NCI-H524 treated with DMSO at 0.1 percent for 48 hours (cell line): ENCODE measurements at places on chromosomes 4 and X.

- DNase-seq: no peak
These were observed 60.4 kb downstream of the STX18 start for GRCh38 chr4:4481399-4481994.

- DNase-seq: no peak
These were observed 150.6 kb downstream of the CDS1 start for GRCh38 chr4:84733343-84734033.

GRCh38 chr4:16077786-16078185, 6.0 kb downstream of the PROM1 start:
- DNase-seq: no peak

- no peak for DNase-seq
These were observed 7.4 kb downstream of the BMPR1B start for GRCh38 chr4:94765174-94765573.

DNA sequence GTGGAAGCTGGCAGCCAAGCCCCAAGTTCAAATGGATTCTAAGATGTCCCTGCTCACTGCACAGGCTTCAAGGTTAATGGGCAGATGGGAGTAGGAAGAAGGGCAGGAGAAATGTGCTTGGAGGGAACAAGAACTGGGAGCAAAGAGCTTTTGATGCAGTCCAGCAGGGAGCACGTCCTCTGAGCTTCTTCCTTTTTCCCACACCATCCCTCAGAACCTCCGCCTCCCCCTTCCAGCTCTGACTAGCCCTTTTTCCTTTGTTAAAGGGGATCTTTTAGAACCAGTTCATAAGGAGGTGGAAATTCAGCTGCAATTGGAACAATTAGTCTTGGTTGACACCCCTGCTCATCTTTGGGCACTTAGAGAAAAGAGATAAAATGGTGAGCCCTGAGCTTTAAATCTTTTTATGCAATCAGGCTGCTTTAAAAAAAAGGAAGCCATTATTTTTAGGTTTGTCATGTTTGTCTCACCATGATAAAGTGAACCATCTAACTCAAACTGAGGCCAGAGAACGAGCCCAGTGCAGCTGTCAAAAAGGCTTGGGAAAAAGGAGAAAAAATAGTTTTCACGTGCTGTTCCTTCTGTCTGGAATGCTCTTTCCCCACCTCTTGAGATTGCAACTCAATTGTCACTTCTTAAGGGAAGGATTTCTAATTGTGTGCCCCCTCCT, 135.8 kb upstream of the IL1RAPL2 start:
- DNase-seq: no peak

DNA sequence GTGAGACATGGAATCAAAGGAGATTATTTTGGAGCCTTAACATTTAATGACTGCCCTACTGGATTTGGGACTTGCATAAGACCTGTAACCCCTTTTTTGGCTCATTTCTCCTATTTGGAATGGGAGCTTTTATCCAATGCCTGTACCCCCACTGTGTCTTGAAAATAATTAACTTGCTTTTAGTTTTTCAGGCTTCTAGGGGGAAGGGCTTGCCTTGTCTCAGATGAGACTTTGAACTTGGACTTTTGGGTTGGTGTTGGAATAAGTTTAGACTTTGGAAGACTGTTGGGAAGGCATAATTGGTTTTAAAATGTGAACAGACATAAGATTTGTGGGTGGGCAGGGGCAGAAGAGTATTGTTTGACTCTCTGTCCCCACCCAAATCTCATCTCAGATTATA, 189.1 kb upstream of the POU3F4 start:
- no peak for DNase-seq

- no peak for DNase-seq
These were observed 1187.6 kb downstream of the RPA4 start for GRCh38 chrX:98071331-98071730.

DNA sequence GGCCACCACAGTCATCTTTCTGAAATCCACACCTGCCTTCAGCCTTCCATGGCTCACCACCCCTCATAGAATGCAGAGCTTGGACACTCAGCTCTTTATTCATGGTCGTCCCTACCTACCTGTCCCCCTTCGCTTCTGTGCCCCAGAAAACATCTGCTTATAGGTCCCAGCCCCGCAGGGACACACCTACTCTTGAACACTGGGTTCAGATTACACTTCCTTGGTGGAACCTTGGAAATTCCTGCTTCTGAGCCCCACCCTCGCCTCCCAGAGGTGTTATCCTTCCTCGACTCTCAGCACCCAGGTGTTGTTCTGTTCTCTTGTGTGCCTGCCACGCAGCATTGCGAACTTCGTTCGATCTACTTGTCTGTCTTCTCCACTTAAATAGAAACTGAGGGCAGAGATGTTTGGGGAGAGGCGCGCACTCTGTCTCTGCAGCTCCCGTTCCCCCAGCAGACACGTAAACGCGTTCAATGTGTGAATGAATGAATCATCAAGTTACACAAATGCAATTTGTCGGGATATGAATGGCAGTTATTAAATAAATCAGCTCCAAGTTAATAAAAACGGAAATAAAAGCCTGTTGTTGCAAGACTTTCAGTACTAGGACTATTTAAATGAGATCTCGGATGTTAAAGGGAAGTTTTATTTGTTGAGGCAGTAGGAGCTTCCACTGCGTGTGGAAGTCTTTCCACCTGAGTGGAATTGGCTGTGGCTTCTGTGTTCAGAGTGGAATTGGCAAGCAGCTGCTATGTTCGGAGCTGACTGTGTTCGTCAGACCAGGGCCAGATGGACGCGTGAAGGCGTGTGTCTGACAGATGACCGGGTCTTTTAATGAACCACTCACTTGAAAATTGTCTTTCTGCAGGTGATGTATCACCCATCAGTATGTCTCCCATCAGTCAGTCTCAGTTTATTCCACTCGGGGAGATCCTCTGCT, 95.6 kb downstream of the STOX2 start:
- no peak for DNase-seq

DNA sequence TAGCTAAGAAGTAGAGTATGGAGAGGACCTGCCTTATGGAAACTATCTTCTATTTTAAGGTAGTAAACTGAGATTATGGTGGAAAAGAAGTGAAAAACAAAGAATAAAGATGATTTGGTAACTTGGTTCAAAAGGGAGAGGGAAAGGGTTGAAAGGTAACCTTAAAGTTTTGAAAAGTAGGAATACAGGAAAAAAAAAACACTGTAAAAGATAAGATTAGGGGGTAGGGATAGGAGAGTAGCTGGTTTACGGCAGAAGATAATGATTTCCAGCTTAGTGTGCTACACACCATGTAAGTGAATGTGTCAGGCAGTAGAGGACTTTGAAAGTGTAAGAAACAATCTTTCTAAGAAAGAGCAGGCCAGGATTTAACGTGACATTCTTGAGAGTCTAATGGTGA, 35.3 kb downstream of the FAM13A start:
- no peak for DNase-seq

DNA sequence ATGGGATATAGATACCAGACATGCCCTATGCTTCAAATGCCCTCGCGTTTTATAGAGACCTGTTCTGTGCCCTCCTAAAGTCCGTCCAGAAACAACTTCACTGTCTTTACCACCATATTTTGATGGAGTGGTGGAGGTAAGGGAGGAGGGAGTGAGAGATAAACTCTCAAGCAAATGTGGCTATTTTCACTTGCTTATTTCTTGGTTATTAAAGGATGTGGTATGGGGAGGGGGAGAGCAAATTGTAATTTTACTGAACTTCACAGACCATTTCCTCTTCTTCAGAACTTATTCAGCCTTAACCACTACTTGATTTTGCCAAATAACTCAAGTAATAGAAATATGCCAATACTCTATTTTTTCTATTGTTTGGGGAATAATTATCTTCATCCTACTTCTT, 31.5 kb downstream of the GPR174 start:
- no peak for DNase-seq

DNA sequence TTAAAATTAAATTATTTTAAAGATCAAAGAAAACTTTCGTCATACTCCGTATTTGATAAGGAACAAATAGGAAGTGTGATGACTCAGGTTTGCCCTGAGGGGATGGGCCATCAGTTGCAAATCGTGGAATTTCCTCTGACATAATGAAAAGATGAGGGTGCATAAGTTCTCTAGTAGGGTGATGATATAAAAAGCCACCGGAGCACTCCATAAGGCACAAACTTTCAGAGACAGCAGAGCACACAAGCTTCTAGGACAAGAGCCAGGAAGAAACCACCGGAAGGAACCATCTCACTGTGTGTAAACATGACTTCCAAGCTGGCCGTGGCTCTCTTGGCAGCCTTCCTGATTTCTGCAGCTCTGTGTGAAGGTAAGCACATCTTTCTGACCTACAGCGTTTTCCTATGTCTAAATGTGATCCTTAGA, at the start of gene CXCL8:
Gene CXCL8, plus strand, starts transcription at position 217 of the 426 bp plus-strand sequence. Its CDS starts 90 bp downstream, at position 307.
- no peak for DNase-seq

DNA sequence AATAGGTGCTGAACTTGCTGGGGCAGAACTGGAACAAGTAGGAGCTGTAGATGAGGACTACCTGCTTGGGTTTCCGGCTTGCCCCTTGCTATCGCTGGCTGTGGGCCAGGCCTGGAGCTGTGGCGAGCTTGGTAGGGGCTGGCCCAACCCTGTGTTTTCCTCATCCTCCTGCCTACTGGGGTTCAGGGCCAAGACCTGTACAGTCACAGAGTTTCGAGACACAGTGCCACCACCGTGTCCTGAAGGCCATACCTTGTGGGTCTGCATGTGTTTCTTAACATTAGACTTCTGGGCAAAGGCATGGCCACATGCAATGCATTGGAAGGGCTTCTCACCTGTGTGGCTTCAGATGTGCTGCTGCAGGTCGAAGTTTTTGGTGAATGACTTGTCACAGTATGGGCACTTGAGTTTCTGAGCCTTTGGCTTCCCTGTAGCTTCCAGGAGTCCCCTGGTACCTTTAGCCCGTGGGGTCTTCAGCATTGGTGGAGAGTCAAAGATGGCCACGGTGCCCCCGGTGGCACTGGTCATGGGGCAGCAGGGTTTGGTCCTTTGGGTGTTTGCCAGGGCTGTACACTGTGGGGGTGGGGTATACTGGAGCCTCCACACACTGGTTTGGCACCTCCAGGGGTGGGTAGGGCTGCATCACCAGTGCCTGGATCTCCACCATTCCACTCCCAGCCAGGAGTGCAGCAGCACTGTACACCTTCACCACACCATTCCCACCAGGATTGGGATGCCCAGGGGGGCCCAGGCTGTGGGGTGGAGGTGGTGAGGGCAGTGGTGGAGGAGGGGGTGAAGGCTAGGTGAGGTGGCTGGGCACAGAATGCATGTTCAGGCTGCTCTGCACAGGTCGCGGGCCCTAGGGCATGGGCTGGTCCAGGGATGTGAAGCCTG, 52.1 kb downstream of the CFAP299 start:
- no peak for DNase-seq

GRCh38 chr4:10296730-10297129, 160.5 kb downstream of the ZNF518B start:
- DNase-seq: peak; percentile 79

GRCh38 chr4:6308899-6309643, 39.4 kb downstream of the WFS1 start:
- peak; percentile 61 for DNase-seq

GRCh38 chr4:5409237-5409636, 299.1 kb downstream of the EVC2 start:
- no peak for DNase-seq

DNA sequence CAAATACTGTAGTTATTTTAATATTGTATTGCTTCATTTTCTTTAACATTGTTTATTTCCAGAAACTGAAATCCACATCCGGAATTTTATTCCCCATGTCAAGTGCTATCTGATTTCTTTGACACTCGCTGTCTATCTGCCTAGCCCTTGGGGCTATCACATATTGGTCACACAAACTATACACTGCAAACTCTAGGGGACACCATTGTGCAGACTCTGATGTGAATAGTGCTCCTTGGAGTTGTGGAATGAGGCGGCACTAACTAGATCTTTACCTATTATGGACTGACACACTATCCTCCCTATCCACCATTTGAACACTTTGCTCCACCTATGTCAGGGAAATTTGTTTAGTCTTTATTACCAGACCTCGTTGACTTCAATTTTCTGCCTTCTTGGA, 534.5 kb downstream of the GLUD2 start:
- DNase-seq: no peak

GRCh38 chr4:2811830-2812611, 19.1 kb downstream of the SH3BP2 start:
- DNase-seq: no peak

DNA sequence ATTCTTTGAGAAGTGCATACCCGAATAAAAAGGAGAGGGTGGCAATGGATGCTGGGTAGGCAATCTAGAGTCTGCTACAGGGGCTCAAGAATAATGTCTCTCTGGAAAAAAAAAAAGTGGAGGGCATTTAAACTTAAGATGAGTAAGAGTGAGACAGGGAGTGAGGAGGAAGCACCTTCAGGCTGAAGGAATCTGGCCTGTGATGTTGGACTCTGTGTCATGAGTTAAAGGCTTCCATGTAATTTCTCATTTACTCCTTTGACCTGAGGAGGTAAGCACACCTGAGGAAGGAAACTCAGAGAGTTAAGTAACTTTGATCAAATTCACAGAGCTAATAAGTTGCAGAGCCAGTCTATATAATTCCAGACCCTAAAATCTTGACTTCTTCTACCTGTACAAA, 3.2 kb upstream of the PRKG2 start:
- DNase-seq: no peak

DNA sequence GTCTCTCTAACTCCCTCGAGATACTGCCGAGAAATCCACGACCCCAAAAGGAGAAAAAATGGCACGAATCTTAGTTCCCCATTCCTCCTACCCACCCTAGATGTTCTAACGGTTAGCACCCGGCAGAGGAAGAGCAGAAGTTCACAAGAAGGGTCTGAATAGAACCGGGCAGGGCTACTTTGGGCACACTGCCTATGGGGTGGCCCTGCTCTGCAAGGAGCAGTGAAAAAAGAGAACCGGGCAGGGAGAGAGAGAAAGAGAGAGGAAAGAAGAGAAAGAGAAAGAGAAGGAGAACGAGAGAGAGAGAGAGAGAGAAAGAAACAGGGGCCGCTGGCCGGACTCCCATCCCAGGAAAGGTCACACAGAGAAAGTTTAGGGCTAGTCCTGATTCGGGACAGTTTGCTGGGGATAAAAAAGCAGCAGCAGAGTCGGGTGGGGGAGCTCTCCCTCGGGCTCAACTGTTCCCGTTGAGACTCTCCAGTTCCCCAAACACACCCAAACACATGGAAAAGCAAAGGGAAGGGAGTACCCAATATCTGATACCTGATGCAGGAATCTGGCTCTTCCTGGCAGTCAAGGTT, 468 bp downstream of the GLA start:
- DNase-seq: no peak

GRCh38 chr4:101835121-101835904, 44.8 kb downstream of the BANK1 start:
- no peak for DNase-seq

DNA sequence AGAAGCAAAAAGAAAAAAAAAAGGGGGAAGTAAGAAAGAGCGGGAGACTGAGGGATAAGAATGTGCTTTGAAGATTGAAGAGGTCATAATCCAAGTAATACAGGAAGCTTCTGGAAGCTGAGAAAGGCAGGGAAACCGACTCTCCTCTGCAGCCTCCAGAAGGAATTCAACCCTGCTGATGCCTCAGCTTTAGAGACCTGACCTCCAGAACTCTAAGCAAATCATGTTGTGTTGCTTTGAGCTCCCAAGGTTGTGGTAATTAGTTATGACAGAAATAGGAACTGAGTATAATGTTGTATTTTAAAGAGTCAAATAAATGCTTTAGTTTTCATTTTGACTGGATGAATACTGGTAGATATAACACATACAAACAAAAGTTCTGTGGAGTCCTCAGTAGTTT, 48.0 kb upstream of the FAT1 start:
- DNase-seq: no peak
